ENCODE measurements at places on chromosomes 13 and 19.
A peak's percentile ranks its signal among the peaks of the same experiment; 100 is the strongest.

DNA sequence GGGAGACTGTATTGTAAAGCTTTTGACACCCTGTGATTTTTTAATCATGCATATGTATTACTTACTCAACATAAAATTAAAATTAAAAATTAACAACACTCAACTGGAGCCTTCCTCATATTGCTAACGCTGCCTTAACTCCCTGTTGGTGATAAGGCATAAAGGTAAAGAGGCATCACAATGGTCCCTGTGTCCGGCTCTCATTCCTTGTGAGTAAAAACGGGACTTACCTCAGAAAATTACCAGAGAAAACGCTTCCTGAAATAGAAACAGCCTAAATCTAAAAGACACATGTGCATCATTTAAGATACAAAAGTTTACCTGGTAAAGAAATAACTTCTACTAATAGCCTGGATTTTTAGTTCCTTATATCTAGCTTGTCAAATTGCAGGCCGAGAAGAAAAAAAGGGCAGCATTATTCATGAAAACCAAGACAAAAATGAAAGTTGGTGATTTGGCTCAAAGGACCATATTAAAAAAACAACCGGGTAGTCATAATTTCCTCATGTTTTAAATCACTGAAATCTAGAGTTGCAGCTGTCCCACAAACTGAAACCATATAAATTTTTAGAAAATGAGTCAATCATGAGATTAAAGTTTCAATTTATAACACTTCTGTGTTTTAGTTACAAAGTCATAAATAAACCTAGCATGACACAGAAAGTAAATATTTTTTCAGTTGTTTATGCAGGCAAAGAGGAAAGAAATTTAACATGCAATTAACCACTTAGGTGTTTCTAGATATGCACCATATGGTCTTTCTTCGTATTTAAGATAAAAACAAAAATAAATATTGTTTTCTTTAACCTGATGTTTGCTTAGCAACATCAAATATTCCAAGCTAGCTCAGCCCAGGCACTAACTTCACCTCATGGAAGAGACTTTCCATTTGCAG, 94.7 kb downstream of the MIPEP start:
- no peak for DNase-seq

GRCh38 chr19:37077501-37077933, 716 bp upstream of the ZNF420 start:
- no peak for DNase-seq

DNA sequence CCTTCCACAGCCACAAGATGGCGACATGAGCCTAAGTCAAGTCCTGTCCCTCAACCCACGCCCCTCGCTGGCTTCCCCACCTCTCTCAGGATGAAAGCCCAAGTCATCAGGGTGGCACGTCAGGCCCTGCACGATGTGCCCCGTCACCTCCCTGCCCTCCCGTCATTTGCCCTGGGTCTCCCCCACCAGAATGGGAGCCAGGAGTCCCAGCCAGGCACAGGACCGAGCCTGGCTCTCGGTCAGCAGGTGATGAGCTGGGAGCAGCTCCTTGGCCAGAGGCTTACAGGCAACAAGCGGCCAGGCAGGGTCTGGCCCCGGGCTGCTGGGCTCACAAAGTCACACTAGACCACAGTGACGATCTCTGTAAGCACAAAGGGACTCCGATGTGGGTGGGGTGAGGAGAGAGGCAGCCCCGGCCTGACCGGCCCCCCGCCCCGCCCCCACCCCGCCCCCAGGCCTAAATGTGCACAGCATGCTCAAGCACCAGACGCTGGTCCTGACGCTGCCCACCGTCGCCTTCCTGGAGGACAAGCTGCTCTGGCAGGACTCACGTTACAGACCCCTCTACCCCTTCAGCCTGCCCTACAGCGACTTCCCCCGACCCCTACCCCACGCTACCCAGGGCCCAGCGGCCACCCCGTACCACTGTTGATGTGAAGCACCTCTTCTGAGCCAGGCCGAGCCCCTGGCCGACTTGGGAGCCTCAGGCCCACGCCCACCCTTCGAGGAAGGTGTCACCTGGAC, 7.3 kb downstream of the MRPL4 start:
- DNase-seq, result peak; percentile 84

DNA sequence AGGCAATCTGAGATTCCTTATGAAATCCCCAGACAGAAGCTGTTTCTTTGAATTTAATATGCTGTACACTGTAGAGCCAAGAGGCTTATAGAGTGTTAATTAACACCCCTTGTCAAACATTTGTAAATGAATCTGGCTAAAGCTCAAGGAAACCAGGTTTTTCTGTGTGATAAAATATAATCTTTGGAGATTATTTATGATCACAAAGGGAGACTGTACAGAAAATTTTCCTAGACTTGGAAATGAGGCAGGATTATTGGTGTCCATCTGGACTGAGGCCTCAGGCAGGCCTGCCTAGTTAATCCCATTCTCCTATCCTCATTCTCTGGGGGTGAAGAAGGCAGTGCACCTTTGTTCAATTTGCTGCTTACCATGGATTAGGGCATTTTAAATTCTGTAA, 17.8 kb downstream of the KL start:
- DNase-seq, result no peak

GRCh38 chr13:23634897-23635296, 64.7 kb downstream of the TNFRSF19 start:
- DNase-seq, result no peak

DNA sequence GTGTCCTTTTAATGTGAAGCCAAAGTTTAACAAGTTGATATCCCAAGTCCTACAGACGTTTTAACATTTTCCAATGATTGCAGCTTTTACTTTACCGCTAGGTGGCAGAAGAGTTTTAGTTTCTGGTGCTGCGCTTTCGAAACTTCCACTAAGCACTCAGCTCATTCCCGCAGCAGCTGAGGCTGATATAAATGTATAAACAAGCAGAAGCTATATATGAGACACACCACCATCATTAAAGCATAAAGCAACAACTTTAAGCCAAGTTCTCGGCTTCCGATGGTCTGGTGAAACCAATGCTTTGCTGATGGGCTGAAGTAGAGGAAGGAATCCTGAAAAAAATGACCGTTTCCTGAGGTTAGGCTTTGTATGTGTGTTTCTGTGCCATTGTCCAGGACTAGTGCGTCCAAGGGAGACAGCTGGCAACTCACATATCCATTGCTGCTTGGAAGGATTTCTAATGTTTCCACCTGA, 753.9 kb downstream of the OLFM4 start:
- DNase-seq, result peak; percentile 30

DNA sequence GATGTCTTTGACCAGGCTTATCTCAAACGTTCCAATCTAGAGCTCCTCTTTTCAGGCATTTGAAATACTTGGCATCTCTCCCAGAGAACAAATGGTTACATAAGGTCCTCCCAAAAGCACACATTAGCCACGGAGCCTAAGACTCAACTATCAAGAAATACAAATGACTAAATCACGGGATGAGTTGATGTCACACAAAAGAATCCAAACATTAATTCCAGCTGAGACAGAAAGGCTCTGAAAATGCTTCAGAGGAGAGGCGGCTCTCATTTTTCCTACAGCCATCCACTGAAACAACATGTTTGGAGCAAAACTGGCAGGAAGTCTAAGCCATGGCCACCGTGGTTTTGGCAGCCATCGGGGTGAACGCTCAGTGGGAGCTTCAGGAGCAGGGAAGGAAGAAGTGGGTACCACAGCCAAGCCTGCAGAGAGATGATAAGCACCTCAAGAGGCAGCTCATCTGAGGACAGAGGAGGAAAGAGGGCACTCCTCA, 122.5 kb downstream of the STK24 start:
- DNase-seq, result no peak

DNA sequence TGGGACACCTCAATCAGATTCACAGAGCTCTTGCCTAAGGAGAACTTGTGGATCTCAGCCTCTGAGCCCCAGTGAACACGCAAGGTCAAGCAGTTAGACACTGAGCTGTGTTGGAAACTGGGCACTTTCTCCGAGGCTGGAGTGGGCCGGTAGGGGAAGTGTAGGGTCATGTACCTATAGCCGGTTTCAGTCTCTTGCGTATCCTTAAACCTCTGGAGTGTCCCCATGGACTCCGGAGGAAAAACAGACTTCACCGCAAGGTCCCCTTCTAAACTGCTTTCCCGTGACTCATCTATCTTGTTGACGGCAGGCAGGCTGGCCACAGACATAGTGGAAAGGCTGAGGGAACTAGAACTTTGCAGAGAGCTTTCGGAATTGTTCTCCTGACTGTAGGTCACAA, 11.3 kb downstream of the IQCN start:
- DNase-seq, result no peak

DNA sequence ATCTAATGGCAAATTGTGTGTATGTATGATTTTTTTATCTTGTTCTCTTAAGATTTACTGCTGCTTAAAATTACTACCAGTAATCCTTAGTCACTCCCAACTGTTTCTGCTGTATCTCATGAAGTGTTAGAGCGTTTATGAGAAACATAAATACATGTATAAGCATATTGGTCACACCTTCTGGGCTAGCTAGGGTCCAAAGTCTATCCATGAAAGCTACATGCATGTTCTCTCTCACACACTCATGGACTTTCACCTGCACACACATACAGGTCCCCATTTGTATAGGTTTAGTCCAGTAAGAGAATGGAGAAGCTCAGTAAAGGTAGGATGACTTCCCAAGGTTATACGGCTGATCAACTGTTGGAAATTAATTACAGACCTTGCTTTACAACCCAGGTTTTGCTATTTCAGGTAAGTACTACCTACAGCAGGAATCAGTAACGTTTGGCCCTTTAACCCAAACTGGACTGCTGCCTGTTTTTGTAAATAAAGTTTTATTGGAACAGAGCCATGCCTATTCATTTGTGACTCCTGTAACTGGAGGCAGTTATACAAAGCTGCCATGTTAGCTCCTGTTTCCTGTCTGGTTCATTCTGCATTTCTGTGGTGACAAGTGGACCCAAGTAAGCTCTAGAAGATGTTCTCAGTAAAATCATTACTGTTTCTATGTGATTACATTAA, 15.3 kb downstream of the METTL21C start:
- DNase-seq, result no peak

DNA sequence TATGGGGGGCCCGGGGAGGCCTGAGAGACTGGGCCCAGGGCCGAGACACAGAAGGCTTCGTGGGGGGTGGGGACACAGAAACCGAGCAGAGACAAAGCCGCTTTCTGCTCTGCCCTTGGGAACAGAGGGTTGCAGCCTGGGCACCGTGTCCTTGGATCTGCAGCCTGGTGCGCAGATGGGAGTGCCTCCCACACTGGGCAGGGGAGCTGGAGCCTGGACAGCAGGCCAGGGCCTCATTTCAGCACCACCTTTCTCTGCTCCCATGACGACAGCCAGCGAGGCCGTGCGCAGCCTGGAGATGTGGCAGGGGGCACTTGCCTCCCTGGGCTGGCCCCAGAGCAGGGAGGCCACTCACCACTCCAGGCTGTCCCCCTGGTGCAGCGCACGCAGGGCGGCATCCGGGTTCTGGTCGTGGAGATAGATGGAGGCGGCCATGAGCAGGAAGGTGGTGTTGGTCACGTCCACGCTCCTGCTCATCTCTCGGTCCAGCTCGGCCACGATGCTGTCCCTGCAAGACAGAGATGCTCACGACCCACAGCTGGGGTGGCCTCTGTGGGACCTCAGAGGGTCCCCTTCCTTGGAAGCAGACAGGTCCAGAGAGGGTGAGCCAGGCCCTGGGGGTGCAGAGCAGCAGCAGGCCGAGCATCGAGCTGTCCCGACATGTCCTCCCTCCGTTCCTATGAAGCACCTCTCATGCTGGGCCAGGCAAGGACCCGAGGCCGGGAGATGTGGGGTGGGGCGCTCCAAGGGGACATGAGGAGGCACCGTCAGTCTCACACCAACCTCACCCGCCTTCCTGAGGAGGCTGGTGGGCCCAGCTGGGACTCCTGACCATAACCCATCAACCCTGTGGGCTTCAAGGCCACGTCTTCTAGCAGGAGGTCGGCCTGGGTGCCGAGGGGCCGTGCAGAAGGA, 10.9 kb upstream of the CERS1 start:
- peak; percentile 82 for DNase-seq

DNA sequence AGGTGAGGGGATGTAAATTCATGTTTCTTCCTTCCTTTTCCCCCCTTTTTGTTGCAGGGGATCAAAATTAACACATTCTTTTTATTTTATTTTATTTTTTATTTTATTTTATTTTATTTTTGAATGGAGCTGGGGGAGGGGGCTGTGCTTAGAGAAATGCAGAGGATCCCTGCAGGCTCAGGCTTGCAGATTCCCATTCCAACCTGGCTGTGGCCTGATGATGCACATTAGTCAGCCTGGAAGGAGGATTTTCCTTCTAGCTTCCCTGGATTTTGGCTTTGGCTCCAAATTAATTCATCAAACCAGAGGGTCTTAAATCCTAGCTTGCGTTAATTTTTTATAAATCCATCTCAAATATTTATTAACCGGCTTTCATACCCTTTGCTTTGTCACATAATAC, 67.0 kb downstream of the FREM2 start:
- no peak for DNase-seq

GRCh38 chr19:23436318-23436717, 41.0 kb upstream of the ZNF91 start:
- no peak for DNase-seq

DNA sequence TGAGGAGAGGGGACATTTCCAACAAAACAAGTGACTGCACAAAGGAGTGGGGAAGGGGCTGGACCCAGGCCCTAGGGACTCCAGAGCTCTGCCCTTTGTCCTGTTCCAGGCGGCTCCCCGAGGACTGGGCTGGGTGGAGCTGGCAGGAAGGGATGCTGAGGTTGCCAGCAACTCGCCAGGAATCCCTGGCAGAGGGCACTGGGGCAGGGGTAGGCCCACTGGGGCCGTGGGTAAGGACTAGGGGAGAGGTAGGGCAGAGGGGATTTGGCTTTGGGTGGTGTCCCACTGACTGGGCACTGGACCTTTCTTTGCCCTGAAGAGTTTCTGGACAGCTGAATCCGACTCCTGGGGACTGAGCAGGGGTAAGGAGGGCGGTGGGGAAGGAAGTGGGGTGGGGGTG, 7.9 kb downstream of the LIPE start:
- peak; percentile 83 for DNase-seq

DNA sequence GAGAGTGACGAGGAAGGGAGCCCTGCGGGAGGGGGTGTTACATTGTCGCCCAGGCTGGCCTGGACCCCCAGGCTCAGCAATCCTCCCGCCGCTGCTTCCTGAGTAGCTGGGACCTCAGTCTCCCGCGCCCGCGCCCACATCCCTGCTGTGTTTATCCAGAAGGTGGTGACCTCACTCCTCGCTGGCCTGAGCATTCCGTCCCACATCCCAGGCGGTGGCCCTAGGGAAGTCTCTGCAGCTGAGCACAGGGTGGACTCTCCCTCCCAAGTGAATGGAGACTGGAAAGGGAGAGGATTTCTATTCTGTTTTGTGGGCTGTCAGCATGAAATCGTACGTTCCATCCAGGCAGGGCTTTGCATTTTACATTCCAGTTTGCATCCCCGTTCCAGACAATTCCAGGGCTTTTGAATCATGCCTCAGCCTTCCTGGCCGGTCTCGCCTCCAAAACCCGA, 401 bp upstream of the ZNF765 start:
- no peak for DNase-seq

DNA sequence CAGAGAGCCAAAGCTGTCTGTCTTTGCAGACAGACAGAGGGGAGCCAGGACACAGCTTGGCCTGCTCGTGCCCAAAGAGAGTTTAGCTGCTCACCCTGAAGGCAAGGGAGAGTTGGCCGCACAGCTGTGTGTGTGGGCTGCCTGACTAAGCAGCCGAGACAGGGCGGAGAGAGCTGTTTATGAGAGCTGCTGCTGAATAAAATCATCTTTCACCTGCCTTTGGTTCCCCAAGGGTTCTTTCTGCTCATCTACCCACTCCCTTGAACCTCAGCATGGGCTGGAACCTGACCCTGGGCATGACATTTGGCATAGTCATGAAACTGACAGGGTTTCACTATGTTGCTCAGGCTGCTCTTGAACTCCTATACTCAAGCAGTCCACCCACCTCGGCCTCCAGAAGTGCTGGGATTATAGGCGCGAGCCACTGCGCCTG, 98.2 kb downstream of the RBM26 start:
- DNase-seq, result peak; percentile 50

Measured in posterior cingulate gyrus (tissue), 11 donors.